Stimulated activated CD8-positive, alpha-beta memory T cell treated with anti-CD3 and anti-CD28 coated beads, Interleukin-2, amount 100 ng/mL, for 1 hour (primary cell): ENCODE measurements at places on chromosomes 1 and 21.

GRCh38 chr1:76856104-76856503, 11.2 kb upstream of the ST6GALNAC5 start:
- no peak for DNase-seq

DNA sequence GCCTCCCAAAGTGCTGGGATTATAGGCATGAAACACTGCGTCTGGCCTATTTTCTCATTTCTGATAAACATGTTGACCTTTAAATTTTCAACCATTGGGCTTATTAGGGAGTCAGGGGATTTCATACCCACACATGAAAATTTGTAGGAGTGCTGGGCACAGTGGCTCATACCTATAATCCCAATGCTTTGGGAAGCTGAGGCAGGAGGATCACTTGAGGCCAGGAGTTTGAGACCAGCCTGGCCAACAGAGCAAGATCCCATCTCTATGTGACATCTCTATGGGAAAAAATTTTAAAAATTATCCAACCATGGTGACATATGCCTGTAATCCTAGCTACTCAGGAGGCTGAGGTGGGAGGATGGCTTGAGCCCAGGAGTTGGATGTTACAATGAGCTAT, 10.5 kb upstream of the H3-3A start:
- DNase-seq: no peak

DNA sequence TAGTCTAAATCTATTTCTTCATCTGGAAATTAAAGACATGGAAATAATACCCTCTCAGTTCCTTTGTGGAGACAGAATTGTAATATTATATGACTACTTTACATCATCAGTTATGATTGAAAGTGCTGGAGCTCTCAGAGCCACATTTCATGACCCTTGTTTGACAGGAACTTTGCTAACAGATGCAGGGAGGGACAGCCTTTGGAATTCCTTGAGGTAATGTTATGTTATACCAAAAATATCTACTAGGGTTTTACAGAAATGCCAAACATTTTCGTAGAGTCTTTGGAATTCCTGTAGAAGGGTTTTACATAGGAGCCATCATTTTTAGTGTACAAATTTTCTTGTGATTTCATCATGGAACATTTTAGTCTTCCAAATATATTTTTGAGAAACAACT, 57.4 kb upstream of the ADAMTS5 start:
- DNase-seq: no peak

GRCh38 chr1:242447689-242448088, 76.8 kb downstream of the PLD5 start:
- DNase-seq: no peak

DNA sequence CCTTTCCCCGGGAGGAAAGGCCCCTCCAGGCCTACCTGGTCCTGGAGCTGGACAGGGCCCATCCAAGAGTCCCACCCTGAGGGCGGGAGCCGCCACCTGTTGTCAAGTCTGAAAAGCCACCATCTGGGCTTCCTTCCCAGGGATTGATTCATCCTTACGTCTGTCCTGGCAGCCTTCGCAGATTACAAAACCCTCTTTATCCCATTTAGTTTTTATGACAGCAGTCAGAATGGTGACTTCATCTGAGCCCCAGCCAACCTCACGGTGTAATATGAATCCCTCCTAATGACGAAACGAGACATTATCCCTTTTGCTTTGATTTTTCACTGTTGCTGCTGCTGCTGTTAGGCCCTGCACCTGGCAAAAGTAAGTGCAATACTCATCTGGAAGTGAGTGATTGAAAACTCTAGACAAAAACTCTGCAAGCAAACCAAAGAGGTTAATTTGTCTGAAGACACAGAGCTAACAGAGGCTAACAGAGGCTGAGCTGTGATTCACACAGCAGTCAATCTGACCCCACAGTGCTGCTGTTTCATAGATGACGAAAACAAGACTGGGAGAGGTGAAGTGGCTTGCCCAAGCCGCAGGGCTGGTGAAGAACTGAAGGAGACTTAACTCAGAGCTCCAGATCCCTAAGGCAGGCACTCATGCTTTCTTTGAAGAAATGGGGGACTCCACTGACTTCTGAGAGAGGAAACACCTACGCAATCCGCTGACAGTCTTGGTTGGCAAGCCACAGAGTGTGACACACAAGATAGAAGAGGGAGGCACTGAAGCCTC, 30.0 kb upstream of the S100A7 start:
- no peak for DNase-seq

- no peak for DNase-seq
Observed at GRCh38 chr1:154626456-154627256, 18.7 kb upstream of the ADAR start.

- no peak for DNase-seq
Observed at GRCh38 chr1:162281426-162281825, 95.2 kb downstream of the SPATA46 start.
